ENCODE measurements at places on chromosomes 2 and 18.

GRCh38 chr2:1975060-1975459 lies 230.7 kb upstream of the PXDN start:
- DNase-seq: no peak

GRCh38 chr2:231456295-231457004 lies 7.8 kb downstream of the NCL start:
- DNase-seq: no peak

DNA sequence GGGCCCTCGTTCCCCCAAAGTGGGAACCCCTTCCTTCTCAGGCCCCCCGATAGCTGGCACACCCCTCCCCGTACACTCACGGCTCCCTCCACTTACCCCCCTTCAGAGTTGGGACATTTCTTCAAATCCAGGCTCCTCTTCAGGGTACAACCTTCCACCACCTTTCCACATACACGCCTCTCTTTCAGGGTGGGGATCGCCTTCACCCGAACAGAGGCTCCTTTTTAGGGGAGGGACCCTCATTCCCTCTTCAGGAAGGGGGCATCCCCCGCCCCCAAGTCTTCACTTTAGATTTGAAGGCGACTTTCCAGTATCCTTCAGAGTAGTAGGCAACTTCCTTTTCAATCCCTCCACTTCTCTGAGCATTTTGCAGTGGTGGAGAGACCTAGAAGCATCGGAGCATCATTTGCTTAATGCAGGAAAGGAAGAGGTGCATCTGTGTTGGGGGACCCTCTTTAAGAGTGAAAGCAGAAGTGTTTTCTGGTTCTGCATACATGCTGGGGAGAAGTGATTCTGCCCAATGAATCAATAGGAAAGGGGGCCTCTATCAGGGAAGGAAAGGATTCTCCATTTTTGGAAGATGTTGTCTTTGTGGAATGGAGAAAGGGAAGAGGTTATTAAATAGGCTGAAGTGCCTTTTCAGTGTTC lies 845 bp downstream of the EML4 start:
- no peak for DNase-seq

DNA sequence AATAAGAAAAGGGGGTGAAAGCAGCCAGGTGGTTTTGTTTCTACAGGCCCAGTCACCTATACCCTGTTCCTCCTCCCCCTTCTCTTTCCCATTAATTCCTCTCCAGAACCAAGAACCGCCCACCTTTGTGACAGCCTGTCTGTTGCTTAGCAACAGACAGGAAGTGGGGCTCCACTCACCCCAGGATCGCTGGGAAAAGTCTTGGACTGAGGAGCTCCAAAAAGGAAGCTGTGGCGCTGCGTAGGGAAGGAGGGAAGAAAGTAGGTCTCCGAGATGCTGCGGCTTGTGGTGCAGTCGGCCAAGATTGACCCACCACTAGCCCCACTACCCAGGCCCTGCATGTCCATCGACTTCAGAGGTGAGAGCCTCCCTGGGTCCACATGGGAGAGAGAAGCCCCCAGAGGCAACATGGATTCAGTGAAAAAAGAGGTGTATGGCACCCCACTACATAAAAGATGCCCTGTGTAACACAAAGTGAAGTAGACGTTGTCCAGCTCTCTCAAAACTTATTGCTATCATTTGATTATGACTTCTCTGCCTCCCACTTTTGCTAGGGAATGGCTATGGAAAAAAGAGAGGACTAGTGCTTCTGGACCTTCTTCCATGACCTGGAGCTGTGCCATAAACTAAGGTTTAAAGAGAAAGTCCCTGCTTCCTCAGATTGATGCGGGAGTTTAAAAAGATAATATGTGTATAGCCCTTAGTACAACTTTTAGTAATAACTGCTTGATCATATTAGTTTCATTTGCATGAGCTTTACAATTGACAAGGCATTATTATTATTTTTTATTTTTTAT lies at the start of gene FER1L5:
Gene FER1L5 (plus strand): TSS at position 201 of the 797 bp plus-strand sequence. CDS start 73 bp downstream, at position 274.
- DNase-seq: no peak

DNA sequence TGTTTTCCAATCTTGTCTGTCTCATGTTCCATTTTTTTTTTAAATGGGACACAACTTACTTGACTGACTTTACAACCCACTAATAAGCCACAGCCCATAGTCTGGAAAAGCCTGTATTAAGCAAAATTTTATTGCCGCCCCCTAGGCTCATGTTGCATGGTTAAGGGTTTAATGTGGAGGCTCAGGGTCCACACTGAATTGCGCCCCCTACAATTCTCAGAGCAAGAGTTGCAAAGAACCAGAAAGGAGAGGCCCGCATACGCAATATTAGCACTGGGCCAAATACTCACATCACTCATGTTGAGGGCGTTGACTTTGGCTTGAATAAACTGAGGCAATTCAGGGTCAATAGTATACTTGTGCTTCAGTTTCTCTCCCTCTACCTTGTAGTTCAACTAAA lies 65.5 kb downstream of the NEB start:
- no peak for DNase-seq

- DNase-seq: no peak
Observed at GRCh38 chr2:105989070-105989469, 205.0 kb downstream of the UXS1 start.

DNA sequence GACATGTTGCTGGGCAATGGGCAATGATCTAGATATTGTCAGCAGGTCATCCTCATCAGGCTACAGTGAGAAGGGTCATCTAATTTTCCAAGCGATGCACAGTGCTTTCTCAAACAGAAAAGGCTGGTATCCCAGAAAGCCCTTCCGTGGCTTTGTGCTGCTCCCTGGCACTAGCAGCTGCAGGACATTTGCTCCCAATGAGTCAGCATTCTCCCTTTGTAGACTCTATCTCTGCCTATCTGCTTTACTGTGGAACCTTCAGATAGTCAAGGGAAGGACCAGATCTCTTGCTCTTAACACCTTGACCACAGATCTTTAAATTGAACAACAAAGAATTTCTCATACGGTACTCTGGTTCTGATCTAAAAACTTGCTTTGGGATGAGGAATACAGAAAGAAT lies 101.4 kb downstream of the CDH2 start:
- no peak for DNase-seq

- no peak for DNase-seq
Observed at GRCh38 chr2:127566139-127566417, 30.6 kb downstream of the MYO7B start.

- no peak for DNase-seq
Observed at GRCh38 chr2:72619626-72620025, 206.2 kb downstream of the EXOC6B start.

GRCh38 chr2:127275789-127276188 lies 18.2 kb downstream of the ERCC3 start:
- no peak for DNase-seq

DNA sequence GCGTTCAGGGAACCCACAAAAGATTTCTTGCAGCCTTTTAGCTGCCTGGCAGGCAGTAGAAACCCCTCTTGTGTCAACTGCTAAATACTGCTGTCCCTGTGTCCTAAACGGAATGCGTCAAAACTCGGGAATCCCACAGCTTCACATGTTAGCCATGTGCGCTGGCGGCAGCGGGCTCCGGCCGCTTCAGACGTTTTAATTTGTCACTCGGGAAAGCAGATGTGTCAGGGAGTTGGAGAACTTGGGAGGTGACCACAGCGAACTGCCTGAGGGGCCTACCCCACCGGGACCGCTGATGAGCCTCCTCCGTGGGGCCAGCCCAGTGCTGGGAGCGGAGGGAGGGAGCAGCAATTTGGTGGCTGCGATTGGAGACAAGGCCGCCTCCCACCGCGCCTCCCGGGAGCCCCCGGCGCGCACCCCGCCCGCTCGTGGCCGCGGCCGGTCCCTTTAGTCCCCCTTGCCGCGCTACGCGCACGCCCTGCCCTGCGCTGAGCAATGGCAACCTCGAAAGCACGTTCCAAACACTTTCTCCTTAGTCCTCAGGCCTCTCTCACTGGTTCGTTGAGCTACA lies 146.1 kb upstream of the SATB2 start:
- DNase-seq: no peak

DNA sequence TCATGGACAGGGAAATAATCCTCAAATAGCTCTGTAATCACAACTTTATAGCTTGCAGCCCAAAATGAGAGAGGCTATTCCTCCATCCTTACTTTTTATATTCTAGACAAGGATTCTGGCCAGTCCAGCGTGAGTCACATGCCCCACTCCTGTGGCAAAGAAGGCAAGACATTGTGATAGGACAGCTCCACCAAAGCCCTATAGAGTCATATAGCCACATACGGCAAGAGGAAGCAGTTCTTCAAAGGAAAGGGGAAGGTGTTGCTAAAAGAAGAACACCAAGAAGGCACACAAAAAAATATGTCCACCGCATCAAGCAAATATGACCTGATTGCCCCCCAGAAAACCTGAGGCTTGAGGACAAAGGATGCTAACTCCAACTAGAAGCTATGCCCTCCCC lies 3.4 kb upstream of the GFPT1 start:
- no peak for DNase-seq

GRCh38 chr2:232860593-232861241 lies 9.3 kb upstream of the SNORC start:
- DNase-seq: no peak

DNA sequence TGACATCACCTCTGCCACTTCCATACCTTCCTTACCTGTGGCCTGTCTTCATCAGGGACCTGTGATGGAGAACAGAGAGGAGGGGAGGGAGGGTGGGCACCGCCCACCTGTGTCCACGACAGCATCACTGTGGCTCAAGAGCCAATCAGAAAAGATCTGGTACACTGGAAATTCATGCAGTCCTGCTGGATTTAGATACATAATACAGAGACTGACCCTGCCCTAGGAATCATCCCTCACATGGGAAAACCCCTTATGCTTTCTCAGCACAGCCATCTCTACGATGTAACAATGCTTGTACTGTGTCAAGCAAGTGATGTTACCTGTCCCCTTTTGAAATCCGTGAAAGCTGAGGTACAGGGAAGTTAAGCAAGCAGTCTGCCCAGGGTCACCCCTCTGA lies 145.6 kb upstream of the EPAS1 start:
- DNase-seq: no peak

DNA sequence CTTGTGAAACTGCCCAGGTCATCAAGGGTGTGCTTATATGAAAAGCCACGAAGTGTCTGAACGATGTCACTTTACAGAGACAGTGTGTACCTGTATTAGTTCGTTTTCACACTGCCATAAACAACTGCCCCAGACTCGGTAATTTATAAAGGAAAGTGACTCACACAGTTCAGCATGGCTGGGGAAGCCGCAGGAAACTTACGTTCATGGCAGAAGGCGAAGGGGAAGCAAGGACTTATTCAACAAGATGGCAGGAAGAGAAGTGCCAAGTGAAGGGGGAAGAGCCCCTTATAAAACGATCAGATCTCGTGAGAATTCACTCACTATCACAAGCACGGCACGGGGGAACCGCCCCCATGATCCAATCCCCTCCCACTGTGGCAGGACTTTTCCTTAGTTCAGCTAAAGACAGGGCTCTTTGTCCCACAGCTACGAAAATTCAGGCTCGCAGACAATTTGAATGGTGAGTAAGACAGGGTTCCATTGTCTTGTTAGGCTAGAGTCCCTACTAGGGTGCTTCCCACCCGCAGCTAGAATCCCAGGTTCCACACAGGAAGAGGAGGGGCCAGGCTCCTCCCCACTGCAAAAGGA lies 20.1 kb downstream of the TMEM177 start:
- DNase-seq: no peak

DNA sequence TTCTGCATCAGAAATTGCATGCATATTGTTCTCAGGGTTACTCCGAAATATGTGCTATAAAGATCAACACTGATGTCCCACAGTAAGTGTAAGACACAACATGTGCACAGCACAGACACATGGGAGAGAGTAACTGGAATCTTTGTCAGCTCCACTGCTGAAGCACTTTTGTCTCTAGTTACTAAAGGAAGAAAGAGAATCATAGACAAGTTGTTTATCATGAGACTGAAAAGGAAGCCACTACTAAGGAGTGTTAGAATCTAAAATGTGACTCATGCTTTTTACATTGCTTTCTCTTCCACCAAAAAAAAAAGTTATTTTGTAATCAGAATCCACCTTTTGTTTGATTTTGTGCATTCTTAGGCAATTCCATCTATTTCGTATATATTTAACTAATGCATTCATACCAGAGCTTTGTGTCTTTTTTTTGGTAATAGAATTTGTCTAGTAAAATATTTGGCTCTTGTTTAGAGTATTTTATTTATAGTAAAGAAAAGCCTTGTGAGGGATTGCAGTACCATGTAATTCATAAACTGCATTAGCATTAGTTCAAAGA lies 502.4 kb downstream of the FBXO15 start:
- no peak for DNase-seq

DNA sequence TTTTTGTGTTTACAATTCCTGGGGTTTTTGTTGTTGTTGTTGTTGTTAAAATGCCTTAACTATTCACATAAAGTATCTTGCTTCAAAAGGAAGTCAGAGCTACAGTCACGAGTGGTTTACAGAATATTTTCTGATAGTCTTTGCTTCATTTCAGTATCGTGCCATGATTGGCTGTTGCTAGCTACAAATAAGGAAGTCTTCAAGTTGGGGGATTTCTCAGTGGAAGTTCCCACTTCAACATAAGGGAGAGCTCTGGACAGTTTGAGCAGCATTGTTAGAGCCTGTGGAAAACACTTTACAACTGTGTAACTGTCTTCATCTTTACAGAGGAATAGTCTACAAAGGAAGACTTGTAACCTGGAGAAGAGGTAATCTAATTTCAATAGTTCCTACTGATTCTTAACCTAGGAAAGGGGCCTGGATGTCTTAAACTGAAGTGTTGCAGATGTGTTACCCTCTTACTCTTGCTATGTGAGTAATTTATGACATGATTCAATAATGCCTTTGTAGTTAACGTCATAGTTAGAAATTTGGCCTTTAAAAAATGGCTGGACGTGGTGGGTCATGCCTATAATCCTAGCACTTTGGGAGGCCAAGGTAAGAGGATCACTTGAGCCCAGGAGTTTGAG lies 23.4 kb upstream of the TANK start:
- DNase-seq: no peak

DNA sequence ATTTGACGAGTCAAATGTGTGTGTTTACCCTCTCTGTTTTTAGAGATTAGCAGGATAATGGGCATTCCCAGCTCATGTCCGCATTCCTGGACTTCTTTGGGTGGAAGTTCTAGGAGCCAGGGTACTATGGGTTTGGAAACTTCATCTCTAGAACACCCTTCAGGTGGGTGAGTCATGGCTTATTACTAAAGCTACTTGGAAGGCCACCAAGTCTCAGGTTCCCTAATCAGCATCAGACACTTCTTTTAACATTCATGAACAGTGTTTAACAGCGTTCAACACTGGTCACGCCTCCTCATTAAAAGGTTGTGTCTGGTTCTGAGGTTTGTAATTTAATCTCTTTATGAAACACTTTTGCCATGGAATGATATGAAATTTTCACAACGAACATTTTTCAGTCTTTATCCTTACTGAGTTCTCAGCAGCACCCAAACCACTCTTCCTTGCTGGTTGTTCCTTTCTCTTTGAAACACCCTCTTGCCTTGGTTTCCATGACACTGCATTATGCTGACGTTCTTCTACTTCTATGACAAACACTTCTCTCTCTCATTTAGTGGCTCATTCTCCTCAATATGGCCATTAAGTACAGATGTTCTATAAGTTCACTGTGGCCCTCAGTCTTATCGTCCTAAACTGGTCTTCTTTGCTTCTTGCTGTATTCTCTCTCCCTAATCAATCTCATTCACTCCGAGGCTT lies 49.3 kb downstream of the MMADHC start:
- no peak for DNase-seq

Measured in activated effector memory CD4-positive, alpha-beta T cell treated with Interleukin-2 at 50 U/mL for 16 hours (primary cell).